Activated naive CD4-positive, alpha-beta T cell treated with anti-CD3 and anti-CD28 coated beads for 36 hours (primary cell): ENCODE measurements at places on chromosomes 16 and 17. TPM values are rescaled to one million over a fixed set of nuclear protein-coding genes. Genes with fewer than 3 reads are reported as not detected.

The SPEM3 gene
- total RNA-seq = not detected

GRCh38 chr17:9074131-9074530 lies 52.8 kb downstream of the NTN1 start:
- no peak for DNase-seq
- H3K36me3 ChIP-seq = no peaks in the 10 kb centered on the region

GRCh38 chr16:12395268-12395667 lies 408.4 kb downstream of the CPPED1 start:
- H3K4me3 ChIP-seq = no peak overlapping the region
- no peaks in the 10 kb centered on the region for H3K36me3 ChIP-seq
- peaks cover 2% of the 10 kb centered on the region for H3K4me1 ChIP-seq
- no peak overlapping the region for H3K27ac ChIP-seq
- H3K27me3 ChIP-seq = no peaks in the 10 kb centered on the region

GRCh38 chr17:57784226-57784895 lies 39.3 kb upstream of the CCDC182 start:
- no peaks in the 10 kb centered on the region for H3K4me1 ChIP-seq
- H3K27me3 ChIP-seq = peaks cover 15% of the 10 kb centered on the region
- no peak overlapping the region for H3K27ac ChIP-seq
- H3K36me3 ChIP-seq = no peaks in the 10 kb centered on the region
- no peak for DNase-seq
